Pulmonary artery endothelial cell (primary cell): ENCODE measurements at places on chromosomes 6 and 20. TPM values are rescaled to one million over a fixed set of nuclear protein-coding genes. Genes with fewer than 3 reads are reported as not detected.
A peak's percentile ranks its signal among the peaks of the same experiment; 100 is the strongest.

- no peak for DNase-seq
Observed at GRCh38 chr6:105164418-105164817, 15.4 kb downstream of the POPDC3 start.

- no peak for DNase-seq
Observed at GRCh38 chr6:18506382-18507017, 119.3 kb downstream of the RNF144B start.

GRCh38 chr20:57023007-57023406, 243.4 kb downstream of the BMP7 start:
- DNase-seq = no peak

The LGSN gene
- total RNA-seq = not detected in 2 replicates

- no peak for DNase-seq
Observed at GRCh38 chr6:164022632-164023031, 608.1 kb downstream of the QKI start.

The TRIM31 gene
- not detected in 2 replicates for total RNA-seq

DNA sequence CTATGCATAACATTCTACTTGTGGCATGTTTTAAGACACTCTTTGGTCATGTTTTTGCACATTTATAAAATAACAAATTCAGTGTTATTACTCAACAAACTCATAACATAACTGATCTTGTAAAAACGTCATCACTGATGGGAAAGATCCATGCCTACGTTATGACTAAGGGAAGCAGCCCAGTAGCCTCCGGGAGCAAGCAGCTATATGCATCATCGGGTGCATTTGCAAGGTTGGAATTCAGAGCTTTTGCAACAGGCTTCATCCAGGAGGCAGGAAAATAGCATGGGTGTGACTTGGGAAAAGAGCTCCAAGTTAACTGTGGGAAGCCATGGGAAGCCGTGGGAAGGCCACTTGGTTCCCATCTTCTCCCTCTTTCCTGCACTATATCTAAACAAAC, 271.6 kb upstream of the SGK1 start:
- no peak for DNase-seq

The RAET1L gene
- total RNA-seq = not detected in 2 replicates

The BMP2 gene
- 16.1 and 24.2 TPM in 2 replicates for total RNA-seq

DNA sequence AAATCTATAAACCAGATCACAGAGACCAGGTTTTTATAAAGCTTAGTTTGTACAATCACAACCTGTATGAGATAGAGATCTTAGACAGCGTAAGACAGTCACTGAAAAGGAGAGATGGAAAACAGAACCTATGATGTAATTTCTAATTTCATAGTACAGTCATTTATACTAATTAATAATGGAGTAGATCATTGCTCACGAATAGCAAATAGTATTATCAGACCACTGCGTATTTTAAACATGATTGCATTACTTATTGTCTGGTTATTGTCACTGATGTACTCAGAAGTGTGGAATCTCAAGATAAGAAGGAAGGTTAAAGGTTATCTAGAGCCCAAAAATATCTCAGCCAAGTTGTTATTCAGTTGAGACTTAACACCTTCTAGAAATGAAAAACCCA, 115.6 kb downstream of the KHDC1L start:
- no peak for DNase-seq

The SLC22A16 gene
- not detected in 2 replicates for total RNA-seq

The RPL7L1 gene
- 127 and 158 TPM in 2 replicates for total RNA-seq

The VWA7 gene
- total RNA-seq = under 0.01 and 0.11 TPM in 2 replicates

The BMP5 gene
- total RNA-seq = 0.11 TPM in 1 of 2 replicates, not detected in the other

- no peak for DNase-seq
Observed at GRCh38 chr6:150894191-150894744, 28.8 kb downstream of the MTHFD1L start.

The DUSP15 gene
- total RNA-seq = not detected in 2 replicates

- DNase-seq = no peak
Observed at GRCh38 chr6:168133687-168134559, 54.9 kb upstream of the FRMD1 start.

The SLC17A3 gene
- total RNA-seq = not detected in 2 replicates

DNA sequence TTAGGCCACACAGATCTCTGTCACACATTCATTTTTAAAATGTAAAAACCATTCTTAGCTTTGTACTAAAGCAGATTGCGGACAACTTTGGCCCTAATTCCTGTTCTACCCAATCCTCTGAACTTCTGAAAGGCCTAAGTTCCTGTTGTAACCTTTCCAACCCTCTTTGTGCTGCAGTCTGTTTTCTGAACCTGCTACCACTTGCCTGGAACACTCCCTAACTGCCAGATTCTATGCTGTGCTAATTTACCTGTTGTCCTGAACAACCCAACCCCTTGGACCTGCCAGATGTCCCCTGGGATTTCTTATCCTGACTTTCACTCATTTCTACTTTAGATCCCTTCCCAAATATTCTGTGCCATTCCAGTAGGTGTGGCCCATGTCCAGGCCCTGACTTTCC, 398.7 kb downstream of the ZFAND3 start:
- no peak for DNase-seq

DNA sequence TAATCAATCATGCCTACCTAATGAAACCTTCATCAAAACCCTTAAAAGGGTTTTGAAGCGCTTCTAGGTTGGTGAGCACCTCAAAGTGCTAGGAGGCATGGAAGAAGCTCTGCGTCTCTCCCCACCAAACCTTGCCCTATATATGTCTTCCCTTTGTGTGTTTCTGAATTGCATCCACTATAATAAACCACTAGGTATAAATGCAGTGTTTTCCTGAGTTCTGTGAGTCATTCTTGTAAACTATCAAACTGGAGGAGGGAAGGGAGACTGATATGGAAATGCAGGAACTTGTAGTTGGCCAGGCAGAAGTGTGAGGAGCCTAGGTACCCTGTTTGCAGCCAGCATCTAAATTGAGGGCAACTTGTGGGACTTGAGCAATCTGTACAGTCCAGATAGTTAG, 698.8 kb downstream of the DOK5 start:
- DNase-seq = no peak

The PRKN gene
- total RNA-seq = 0.39 and 0.59 TPM in 2 replicates

- DNase-seq = no peak
Observed at GRCh38 chr6:96872976-96873375, 24.7 kb downstream of the NDUFAF4 start.

DNA sequence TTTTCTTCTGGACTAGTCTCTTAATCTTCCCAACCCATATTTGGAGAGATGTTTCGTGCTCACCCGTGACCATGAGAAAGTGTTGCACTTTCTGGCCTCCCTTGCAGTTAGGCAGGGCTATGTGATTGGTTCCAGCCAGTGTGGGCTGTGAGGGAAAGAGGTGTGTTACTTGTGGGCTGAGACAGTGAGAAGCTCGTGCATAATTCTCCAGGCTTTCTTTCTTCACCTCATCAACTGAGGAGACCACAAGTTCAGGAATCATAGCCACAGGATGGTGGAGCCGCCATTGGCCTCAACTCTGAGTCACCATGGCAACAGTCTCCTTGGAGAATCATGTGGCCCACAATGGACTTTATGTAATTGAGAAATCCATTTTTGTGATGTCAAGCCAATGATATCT, 57.5 kb upstream of the FUCA2 start:
- DNase-seq = no peak

DNA sequence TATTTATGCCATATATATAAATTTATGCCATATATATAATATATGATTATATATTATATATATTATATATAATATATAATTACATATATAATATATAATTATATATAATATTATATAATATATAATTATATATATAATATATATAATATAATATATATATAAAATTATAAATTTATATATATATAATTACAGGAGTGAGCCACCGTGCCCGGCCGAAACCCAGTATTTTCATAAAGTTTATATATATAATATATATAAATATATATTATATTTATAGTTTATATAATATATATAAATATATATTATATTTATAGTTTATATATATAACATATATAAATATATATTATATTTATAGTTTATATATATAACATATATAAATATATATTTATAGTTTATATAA, 31.6 kb downstream of the NKX2-4 start:
- no peak for DNase-seq

GRCh38 chr6:42777126-42777822, 4.6 kb upstream of the BICRAL start:
- no peak for DNase-seq

GRCh38 chr20:13338097-13338661, 117.1 kb downstream of the ISM1 start:
- DNase-seq = no peak

GRCh38 chr6:14499309-14499708, 381.7 kb downstream of the CD83 start:
- DNase-seq = no peak

GRCh38 chr6:149456311-149457021, 28.3 kb downstream of the ZC3H12D start:
- DNase-seq = no peak

The CALHM5 gene
- 7.8 and 14.8 TPM in 2 replicates for total RNA-seq

DNA sequence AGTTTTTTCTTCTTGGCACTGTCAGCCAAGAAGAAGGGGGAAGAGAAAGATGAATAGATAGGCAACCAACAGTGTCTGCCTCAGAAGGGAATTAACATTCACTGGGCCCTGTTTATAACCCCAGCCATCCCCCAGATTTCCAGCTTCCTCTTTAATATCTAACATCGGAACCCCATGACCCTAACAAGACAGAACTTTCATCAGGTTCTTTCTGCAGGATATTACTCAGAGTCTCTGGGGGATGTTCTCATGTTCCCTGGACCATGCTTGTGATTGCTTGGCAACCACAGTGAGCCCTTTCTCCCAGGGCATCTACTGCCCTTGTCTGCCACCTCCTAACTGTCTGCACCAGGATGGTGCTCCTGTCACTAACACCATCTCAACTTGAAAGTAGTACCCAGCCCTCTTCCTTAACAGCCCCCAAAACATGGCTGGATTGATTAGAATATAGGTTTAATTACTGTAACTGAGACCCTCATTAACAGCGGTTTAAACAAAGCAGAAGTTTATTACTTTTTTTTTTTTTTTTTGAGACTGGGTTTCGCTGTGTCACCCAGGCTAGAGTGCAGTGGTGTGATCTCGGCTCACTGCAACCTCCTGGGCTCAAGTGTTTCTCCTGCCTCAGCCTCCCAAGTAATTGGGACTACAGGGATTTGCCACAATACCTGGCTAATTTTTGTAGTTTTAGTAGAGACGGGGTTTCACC, 12.0 kb upstream of the PTPN1 start:
- peak; percentile 53 for DNase-seq

The GCM1 gene
- total RNA-seq = not detected in 2 replicates

DNA sequence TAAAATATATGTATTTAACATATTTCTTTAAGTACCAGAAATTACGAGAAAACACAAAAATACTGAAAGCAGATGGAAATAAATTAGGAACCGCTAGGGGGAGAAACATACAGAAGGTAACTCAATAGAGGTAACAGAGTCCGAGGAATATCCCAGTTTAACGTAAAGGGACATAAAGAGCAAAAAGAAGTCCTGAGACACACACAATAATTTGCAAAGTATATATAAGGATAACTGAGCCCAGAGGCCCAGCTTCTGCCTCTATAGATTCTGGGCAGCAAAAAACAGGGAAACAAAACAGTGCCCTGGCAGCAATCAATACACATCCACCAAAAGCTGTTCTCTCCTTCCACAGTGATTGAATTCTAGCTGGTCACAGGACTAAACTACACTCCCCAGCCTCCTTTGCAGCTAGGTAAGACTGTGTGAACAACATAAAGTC, 15.1 kb downstream of the TBC1D32 start:
- no peak for DNase-seq

DNA sequence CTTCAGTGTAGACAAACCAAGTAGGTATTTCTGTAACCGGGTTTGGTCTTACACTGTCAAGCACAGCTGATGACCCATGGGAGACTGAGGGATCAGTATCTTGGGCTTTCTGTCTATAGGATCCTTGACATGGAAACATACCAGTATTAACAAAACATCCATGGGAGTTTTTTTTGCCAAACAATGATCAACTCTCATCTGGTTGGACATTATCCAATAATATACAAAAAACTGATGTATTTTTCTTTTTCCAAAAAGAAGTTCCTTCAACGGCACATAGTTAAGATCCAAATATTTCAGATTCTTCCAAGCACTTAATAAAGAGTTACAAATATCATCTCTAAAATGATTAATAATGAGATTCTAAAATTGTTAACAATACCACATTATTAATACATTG, 459.9 kb downstream of the PRKN start:
- DNase-seq = no peak

The GRM1 gene
- under 0.01 TPM in 2 replicates for total RNA-seq

DNA sequence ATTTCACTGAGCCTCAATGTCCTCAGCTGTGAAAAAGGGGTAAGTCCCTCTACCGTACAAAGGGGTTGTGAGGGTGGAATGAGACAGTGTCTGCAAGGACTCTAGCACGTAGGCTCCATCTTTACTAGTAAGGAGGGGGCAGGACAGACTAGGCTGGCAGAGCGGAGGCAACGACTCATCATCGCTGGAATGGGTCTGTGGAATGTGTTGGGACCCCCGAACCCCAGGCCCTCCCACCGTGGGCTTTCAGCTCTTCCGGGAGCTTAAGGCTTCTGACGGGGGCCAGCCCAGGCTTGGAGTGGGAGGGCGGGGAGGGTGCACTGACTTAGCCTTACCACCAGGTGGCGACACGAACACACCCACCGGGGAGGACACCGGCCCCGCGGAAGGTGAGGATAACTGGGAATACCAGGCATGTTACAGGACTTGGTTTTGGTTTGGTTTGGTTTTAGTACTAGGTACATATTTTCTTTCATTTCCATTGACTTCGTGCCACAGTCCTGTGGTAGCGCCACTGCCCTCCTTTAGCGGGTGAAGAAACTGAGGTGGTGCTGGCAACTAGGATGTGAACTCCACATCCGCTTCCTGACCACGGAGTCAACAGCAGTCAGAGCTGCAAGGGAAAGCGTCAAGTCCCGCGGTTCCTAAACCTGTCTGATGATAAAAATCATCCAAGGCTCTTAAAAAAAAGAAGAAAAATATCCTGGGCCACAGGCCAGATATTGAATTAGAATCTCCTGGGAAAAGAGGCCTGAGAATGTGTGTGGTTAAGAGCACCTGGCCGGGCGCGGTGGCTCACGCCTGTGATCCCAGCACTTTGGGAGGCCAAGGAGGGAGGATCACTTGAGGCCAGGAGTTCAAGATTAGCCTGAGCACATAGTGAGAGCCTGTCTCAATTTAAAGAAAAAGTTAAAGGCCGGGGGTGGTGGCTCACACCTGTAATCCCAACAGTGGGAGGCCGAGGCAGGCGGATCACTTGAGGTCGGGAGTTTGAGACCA, 10.3 kb upstream of the TULP1 start:
- DNase-seq = no peak

The TGM3 gene
- total RNA-seq = not detected in 2 replicates

The PHACTR1 gene
- 5.8 and 7.0 TPM in 2 replicates for total RNA-seq

DNA sequence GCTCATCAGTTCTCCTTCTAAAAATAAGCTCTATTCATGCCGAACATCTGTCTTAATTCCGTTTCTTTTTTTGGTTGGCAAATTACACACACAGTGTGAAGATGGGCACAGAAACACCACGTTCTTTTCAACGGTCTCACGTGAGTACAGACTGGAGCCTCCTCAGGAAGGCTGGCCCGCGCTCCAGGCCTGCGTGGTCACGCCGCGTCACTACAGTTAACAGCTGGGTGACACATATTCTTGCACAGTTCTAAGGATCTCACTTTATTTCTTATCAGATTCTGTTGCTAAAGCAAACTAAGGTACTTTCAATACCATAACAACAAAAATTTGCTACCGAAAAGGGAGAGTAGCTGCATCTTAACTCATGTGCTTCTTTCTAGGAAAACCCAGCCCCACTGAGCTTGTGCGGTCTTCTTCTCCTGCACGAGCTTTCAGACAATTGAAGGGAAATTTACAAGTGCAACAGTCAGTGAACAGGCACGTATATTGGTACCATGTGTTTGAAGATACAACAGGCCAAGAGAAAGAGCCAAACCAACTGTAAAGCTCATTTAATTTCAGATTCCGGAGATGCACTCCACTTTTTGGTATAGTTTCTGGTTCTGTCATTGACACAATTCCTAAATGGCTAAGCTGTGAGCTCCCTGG, 55.6 kb upstream of the MPC1 start:
- no peak for DNase-seq
